ENCODE measurements at places on chromosomes 5 and 9. TPM values are rescaled to one million over a fixed set of nuclear protein-coding genes. Genes with fewer than 3 reads are reported as not detected.

DNA sequence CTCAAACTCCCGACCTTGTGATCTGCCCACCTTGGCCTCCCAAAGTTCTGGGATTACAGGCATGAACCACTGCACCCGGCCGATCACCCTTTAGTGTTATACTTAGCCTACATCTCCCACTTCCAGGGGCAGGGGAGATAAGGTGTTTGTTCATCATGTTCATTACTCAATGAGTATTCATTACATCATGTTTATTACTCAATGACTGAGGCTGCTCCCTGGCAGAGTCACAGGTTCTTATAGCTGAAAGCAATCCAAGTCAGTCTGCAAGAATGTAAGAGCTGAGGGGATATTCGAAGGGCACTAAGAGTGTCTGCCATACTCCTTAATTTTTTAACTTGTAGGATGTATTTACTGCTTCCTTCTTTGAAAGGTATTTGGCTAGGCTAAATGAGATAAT, 214.2 kb downstream of the SPATA31D1 start:
- H3K27me3 ChIP-seq = no peaks in the 10 kb centered on the region
- no peaks in the 10 kb centered on the region for H3K36me3 ChIP-seq
- no peaks in the 10 kb centered on the region for H3K4me1 ChIP-seq
- DNase-seq = peak; percentile 51
- H3K4me3 ChIP-seq = no peak overlapping the region

GRCh38 chr5:178544166-178544834, 45.9 kb downstream of the COL23A1 start:
- H3K27me3 ChIP-seq = no peaks in the 10 kb centered on the region
- no peak overlapping the region for H3K4me3 ChIP-seq
- H3K4me1 ChIP-seq = no peaks in the 10 kb centered on the region

- H3K4me1 ChIP-seq = peaks cover 17% of the 10 kb centered on the region
- no peaks in the 10 kb centered on the region for H3K36me3 ChIP-seq
- H3K27ac ChIP-seq = peak overlapping the region; percentile 97
- DNase-seq = no peak
These were observed 943 bp downstream of the STING1 start for GRCh38 chr5:139481580-139482049.

DNA sequence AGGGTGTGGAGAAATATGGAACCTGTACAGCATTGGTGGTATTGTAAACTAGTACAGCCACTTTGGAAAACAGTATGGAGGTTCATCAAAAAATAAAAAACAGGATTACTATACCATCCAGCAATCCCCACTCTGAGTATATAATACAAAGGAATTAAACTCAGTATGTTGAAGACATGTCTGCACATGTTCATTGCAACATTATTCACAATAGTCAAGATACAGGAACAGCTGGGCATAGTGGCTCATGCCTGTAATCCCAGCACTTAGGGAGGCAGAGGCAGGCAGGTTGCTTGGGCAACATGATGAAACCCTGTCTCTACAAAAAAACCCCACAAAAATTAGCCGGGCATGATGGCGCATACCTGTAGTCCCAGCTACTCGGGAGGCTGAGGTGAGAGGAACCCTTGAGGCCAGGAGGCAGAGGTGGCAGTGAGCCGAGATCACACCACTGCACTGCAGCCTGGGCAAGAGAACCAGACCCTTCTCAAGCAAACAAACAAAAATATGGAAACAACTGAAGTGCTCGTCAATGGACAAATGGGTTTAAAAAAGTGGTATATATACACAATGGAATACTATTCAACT, 63.6 kb downstream of the TMEM174 start:
- H3K27ac ChIP-seq = no peak overlapping the region
- H3K4me3 ChIP-seq = no peak overlapping the region
- peaks cover 13% of the 10 kb centered on the region for H3K4me1 ChIP-seq
- H3K36me3 ChIP-seq = no peaks in the 10 kb centered on the region
- H3K27me3 ChIP-seq = peaks cover 72% of the 10 kb centered on the region

DNA sequence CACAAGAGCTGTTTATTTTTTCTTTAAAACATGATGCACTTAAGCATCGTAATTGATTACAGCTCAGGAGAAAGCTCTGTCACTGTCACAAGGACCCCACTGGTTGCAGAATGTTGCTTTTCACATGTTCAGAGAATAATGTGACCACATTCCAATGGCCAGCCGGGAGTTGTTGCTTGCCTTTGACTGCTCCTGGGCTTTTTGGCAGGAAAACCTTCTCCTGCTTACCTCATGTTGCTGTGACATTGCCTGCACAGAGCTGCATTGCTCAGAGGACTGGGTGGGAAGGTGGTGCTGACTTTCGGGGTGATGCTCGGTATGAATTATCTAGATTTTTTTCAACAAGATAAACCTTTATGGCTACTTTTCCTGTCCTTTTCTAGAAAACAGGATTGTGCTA, 88.2 kb downstream of the PALM2AKAP2 start:
- no peak for DNase-seq
- no peak overlapping the region for H3K27ac ChIP-seq
- H3K4me3 ChIP-seq = no peak overlapping the region
- no peaks in the 10 kb centered on the region for H3K4me1 ChIP-seq

GRCh38 chr5:83179966-83180365, 102.6 kb downstream of the XRCC4 start:
- no peaks in the 10 kb centered on the region for H3K4me1 ChIP-seq
- H3K36me3 ChIP-seq = no peaks in the 10 kb centered on the region
- no peak overlapping the region for H3K27ac ChIP-seq
- no peak for DNase-seq
- no peak overlapping the region for H3K4me3 ChIP-seq

- peaks cover 28% of the 10 kb centered on the region for H3K27me3 ChIP-seq
- peaks cover 5% of the 10 kb centered on the region for H3K4me1 ChIP-seq
- no peak overlapping the region for H3K27ac ChIP-seq
- no peaks in the 10 kb centered on the region for H3K36me3 ChIP-seq
- H3K4me3 ChIP-seq = no peak overlapping the region
- no peak for DNase-seq
These were observed 199.8 kb upstream of the FBXL7 start for GRCh38 chr5:15300141-15300540.

- no peak overlapping the region for H3K27ac ChIP-seq
- no peaks in the 10 kb centered on the region for H3K4me1 ChIP-seq
- no peak for DNase-seq
- no peaks in the 10 kb centered on the region for H3K27me3 ChIP-seq
- no peaks in the 10 kb centered on the region for H3K36me3 ChIP-seq
These were observed 354.4 kb upstream of the WWC1 start for GRCh38 chr5:167936944-167937634.

GRCh38 chr9:129776566-129776937, 23.7 kb upstream of the PTGES start:
- H3K4me1 ChIP-seq = peaks cover 15% of the 10 kb centered on the region
- H3K27ac ChIP-seq = peak overlapping the region; percentile 90
- no peak overlapping the region for H3K4me3 ChIP-seq
- DNase-seq = no peak
- H3K36me3 ChIP-seq = no peaks in the 10 kb centered on the region
- no peaks in the 10 kb centered on the region for H3K27me3 ChIP-seq

GRCh38 chr5:93313672-93314071, 267.3 kb downstream of the NR2F1-AS1 start:
- DNase-seq = no peak
- H3K27me3 ChIP-seq = no peaks in the 10 kb centered on the region
- no peaks in the 10 kb centered on the region for H3K4me1 ChIP-seq
- H3K4me3 ChIP-seq = no peak overlapping the region
- no peaks in the 10 kb centered on the region for H3K36me3 ChIP-seq
- no peak overlapping the region for H3K27ac ChIP-seq

DNA sequence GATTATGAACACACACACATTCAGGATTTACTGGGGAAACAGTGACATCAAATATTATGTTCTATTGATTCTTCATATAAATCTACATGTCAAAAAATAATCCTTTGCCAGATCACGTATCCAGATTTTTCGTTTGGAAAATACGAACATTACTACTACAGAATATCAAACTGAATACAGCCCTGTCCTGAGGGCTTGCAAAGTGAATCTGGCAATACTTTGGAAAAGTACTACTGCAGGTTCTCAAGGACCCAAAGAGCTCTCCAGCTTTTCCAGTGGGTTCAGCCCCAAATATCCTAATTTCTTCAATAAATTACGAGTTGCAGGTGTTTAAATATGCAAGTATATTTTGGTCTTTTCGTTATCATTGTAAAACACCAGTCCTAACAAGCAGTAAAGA, 411 bp upstream of the NDUFS4 start:
- H3K27ac ChIP-seq = no peak overlapping the region
- no peak for DNase-seq
- H3K4me1 ChIP-seq = peaks cover 7% of the 10 kb centered on the region

DNA sequence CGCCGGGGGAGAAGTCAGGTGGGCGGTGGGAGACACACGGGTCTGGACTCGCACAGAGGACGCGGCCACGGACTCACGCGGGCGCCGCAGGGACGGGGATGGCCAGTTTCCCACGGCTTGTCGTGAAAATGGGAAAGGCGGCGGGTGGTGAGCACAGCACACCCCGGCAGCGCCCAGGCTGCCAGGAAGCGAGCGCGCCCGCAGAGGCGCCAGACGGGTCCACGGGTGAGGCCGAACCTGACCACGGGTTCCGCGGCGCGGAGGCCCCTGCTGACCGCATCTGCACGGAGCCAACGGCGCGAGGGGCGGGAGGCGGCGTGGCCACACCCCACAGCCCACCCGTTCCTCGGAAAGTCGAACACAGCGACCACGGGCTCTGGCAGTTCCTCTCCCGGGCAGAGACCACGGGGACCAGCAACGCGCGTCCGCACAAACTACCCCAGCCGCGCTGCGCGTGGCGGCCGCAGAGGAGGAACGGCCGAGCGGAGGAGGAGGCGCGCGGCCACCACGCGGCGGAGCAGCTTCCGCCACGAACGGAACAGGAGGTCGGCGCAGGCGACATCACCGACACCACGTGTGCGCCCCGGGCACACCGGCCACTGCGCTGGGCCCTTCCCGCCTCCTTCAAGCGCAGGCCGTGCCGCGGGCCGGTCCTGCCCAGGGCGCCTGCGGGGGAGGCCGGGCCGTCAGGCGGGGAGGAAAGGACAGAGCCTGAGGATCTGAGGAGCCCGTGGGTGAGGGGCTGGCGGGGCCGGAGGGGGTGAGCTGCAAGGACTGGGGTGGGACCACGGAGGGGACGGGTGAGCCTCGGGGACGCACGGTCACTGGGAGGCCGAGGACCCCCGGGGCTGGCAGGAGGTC, 5.6 kb downstream of the EXD3 start:
- H3K4me3 ChIP-seq = no peak overlapping the region
- no peaks in the 10 kb centered on the region for H3K36me3 ChIP-seq
- no peak overlapping the region for H3K27ac ChIP-seq

DNA sequence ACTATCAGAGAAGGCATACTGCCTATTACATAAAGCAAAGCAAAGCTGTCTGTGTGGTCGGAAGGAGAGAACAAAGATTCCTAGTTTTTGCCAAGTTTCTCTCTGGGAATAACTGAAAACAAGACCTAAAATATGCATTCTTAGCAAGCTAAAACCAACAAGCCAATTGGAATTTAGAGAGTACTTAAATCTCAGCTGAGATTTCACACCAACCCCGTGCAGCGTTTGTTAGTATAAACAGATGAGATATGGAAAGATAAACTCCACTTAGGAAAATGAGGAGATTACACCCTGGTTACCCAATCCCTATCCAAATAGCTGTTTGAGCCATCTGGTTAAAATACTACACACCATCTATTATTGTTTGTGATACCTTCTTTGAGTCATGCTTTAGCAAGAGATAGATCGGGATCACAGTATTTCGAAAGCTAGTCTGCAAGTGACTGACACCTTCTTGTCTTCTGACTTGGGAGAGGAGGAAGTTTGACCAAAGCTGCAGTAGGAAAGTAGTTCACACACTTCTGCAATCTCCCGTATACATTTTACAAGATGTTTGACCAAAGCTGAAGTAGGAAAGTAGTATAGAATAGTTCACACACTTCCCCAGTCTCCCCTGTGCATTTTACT, 18.2 kb downstream of the FAF2 start:
- no peak overlapping the region for H3K4me3 ChIP-seq
- no peaks in the 10 kb centered on the region for H3K36me3 ChIP-seq
- H3K4me1 ChIP-seq = peaks cover 19% of the 10 kb centered on the region

GRCh38 chr9:116075191-116075590, 78.4 kb upstream of the PAPPA start:
- no peaks in the 10 kb centered on the region for H3K4me1 ChIP-seq
- H3K4me3 ChIP-seq = no peak overlapping the region
- DNase-seq = no peak

- H3K27me3 ChIP-seq = no peaks in the 10 kb centered on the region
- H3K27ac ChIP-seq = no peak overlapping the region
- DNase-seq = no peak
- no peaks in the 10 kb centered on the region for H3K36me3 ChIP-seq
- no peaks in the 10 kb centered on the region for H3K4me1 ChIP-seq
- H3K4me3 ChIP-seq = no peak overlapping the region
These were observed 38.9 kb upstream of the TLX3 start for GRCh38 chr5:171270136-171270535.

DNA sequence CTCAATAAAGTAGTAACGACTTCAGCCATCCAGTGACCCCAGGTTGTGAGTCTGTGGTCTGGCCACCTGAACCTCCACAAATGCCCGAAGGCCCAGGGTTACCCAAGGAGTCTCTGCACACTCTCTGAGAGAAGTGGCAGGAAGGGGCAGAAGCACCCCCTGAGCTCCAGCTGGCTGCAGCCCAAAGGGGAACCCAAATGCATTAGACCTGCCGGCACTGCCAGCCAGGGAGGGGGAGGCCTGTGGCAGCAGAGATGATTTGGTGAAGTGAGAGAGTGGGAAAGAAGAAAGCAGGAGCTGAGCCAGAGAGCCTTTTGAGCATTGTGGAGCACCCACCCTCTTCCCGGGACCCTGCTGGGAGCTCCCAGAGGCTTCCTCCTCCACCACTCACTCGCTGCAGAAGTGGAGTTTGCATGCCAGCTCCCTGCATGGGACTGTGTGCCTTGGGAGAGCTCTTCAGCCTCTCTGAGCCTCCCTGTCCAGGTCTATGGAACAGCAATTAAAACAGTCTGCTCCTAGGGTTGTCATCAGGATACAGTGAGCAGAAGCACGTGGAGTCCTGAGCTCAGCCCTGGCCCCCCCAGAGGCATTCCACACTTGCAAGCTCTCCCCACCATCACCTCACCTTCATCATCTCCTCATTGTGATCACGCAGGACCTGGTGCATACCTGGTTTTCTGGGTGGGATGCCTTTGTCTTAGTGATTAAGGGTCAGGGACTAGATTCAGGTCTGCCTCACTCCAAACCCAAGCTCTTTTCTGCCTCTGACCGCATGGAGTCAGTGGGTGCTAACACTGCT, 13.8 kb upstream of the ANGPTL2 start:
- H3K4me3 ChIP-seq = no peak overlapping the region
- no peaks in the 10 kb centered on the region for H3K36me3 ChIP-seq
- H3K27ac ChIP-seq = no peak overlapping the region

Gene GRAMD2B
- polyA plus RNA-seq = 18.9 TPM

Gene PPIC
- 249 TPM for polyA plus RNA-seq

Gene SPINK13
- polyA plus RNA-seq = 3.1 TPM

Gene CATSPER3
- 0.59 TPM for polyA plus RNA-seq

Gene SLC23A1
- 3.3 TPM for polyA plus RNA-seq

Gene ECM2
- polyA plus RNA-seq = 4.0 TPM

Gene PCDHB10
- polyA plus RNA-seq = 2.7 TPM

Gene DMRT3
- polyA plus RNA-seq = not detected

Gene PCDHGA11
- polyA plus RNA-seq = 1.8 TPM

Gene PPP2R2B
- polyA plus RNA-seq = 5.1 TPM
